ENCODE measurements at places on chromosomes 6 and 20.

DNA sequence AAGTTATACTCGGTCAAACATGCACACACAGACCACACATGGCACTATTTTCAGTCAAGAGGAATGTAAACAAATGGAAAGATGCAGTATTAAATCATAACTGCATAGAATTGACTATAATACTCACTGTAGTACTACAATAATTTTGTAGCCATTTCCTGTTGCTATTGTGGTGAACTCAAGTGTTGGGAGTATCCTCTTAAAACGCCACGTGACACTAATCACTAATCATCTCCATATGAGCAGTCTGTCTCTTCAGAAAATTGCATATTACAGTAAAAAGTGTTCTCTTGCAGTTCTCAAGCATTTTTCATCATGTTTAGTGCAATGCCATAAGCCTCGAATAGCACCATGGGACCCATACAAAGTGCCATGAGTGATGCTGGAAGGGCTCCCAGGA, 258.7 kb upstream of the ID4 start:
- no peak for DNase-seq

DNA sequence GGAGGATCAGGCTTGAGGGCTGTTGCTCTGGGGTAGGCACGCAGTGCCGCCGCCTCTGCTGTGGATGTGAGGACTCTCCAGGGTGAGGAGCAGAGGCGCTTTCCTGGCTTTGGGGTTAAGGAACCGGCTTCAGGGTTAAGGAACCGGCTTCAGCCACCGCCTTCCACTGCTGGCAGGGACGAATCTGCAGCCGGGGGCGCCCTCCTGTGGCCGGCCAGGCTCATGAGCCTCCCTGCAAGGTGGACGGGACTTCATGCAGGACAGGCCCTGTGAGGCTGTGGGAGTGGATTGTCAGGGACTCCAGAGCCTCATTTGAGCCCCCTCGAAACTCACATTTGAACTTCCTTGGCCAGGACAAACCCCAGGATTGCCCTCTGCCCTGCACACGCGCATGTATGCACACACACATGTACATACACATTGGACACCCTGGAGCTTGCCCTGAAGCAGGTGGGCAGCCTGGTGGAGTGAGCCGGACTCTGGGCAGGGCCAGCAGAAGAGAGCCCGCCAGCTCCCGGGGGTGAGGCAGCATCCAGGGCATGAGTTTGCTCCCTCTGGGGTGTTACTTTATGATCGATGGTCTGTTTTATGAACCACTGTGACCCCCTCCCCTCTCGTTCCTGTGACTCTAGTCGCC, 146.9 kb downstream of the PHACTR3 start:
- no peak for DNase-seq

DNA sequence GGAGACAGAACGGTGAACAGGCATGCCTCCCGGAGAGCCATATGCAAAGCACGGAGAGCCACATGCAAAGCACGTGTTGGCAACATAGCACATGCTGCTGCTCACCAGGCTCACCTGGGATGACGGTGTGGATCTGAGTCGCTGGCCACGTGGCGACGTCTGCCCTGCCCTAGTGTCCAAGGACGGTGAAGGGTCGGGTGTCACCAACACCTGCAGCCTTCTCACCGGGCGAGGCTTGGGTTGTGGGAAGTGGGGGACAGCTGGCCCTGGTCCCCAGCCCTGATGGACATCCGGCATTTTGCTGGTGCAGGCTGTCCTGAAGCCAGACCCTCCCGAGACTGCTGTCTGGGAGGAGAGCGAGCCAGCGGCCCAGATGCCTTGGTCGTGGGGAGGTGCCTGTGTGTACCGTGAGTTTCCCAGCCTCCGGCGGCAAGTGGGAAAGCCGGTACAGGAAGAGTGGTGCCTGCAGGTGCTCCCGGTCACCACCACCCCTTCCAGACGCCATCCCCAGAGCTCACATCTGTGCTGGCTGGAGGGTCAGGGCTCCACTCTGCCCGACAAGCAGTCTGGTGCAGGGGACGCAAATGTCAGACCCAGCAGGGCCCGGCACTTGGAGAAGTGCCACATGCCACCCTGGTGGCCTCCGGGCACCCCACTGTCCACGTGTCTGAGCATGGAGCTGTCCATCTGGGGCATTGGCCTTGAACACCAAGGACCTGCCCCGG, 5.9 kb upstream of the ADRM1 start:
- no peak for DNase-seq

DNA sequence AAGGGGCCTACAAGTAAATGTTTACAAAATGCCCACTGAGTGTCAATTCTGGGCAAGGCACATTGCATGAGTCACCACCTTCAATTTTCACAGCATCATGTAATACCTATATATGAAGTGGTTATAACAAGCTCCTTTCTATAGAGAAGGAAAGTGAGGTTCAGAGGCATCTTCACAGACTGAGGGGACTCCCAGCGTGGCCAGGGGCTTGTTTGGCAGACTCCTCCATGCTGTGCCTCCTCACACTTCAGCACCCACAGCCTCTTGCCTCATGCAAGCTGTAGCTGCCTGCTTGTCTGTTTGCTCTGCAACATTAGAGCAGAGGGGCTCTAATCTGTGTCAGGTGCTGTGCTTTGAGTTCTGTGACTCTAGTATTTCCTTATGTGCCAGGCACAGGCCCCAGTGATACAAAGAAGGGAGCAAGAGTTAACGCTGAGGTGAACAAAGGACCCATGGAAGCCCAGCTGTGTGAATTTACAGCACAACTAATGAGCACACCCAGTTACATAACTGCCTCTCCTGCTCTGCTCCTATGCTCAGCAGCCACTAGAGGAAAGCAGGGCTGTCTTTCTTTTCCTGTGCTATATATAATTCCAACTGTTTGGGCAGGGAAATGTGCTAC, 72.3 kb downstream of the ZHX3 start:
- no peak for DNase-seq

DNA sequence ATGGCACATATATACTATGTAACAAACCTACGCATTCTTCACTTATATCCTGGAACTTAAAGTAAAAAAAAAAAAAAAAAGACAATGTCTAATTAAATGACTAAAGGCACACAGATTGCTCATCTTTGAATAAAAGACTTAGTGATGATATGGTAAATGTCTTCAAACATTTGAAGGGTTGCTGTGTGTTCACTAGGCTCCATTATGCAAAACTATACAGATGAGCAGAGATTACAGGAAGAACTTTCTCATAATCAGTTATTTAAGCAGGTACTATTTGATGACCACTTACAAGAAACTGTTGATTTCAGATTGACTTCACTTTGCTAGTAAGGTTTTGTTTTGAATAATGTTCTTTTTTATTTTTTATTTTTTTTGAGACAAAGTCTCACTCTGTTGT, 34.4 kb downstream of the DNAH8 start:
- no peak for DNase-seq

- DNase-seq = no peak
Observed at GRCh38 chr6:94227741-94228140, 808.4 kb upstream of the EPHA7 start.

DNA sequence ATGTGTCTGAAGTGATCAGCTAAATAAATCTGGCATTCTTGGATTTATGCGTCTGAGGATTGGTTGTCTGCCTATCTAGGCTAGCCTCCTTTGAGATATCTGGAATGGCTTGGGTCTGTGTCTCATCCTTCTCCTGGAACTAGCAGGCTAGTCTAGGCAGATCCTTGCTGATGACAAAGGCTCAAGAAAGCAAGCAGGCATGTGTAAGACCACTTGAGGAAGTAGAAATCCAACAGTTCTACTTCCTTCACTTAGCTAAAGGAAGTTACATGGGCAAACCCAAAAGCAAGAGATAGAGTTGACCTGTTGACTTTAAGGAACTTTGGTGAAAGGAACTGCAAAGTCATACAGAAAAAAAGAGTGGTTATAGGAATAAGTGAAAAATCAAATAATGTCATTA, 672.6 kb downstream of the MAFB start:
- no peak for DNase-seq

GRCh38 chr6:37168811-37169495, 999 bp upstream of the PIM1 start:
- DNase-seq = no peak

DNA sequence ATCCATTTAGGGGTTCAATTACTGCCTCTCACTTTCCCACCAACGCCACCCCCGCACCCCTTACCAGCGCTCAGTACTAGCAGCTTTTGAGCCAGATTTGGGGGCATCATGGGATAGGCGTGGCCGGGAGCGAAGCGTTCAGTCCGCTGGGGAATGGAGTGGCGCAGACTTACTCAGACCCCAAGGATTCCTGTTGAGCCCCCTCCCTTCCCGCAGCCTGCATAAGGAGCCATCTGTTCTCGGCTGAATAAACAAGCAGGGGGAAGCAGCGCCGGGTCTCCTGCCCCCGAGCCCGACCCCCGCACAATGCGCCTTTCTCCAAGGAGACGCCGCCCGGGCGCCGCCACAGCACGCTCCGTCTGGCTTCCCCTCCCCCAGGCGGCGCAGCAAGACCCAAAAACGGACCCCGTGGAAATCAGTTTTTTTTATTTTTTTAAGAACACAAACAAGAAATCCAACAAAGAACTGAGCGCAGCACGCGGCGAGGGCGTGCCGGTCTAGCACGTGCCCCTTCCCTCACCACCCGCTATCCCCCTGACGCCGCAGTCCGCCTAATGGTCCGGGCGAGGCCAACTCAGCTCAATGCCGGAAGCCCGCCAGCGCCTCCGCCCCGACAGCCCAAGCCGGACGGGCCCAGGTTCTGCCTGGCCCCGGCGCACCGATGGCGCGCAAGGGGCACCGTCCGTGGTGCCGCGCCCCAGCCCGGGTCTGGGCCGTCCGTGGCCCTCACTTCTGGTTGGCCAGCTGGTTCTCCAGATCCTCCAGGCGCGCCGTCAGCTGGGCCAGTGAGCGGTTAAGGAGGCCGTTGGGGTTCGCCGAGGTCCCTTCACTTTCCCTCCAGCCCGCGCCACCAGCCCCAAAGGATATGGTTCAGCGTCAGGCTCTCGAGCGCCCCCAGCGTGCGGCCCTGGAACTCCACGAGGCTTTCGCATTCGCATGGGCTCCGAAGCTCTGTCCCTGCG, 13.3 kb upstream of the RBPJL start:
- DNase-seq = peak; percentile 83

- no peak for DNase-seq
Observed at GRCh38 chr20:19114410-19114809, 98.0 kb upstream of the SLC24A3 start.

- no peak for DNase-seq
Observed at GRCh38 chr20:12152996-12153395, 235.3 kb downstream of the BTBD3 start.

GRCh38 chr6:79646006-79646405, 14.9 kb downstream of the SH3BGRL2 start:
- no peak for DNase-seq
